Left hindlimb (tissue), 1 donor: ENCODE measurements at places on chromosomes 7 and 10.
A peak's percentile ranks its signal among the peaks of the same experiment; 100 is the strongest.

- no peak for DNase-seq
Observed at GRCh38 chr7:27608776-27609495, 53.7 kb downstream of the HIBADH start.

DNA sequence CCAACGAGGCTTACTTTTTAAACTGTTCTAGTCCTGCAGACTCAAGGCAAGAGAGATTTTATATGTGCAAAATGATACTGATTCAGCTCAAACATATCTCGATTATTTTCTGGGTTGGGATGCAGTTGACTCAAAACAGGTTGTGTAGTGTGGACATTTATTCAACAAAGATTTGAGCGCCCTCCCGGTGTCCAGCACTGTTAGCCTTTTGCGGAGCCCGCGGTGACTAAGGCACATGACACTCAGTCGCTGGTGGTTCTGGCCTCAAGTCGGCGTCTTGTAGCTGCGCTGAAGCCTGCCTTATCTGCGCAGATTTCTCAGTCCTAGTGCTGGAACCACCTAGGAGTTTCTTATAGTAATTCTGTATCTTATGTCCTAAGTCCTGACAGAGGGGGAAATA is 938 bp upstream of the CADPS2 start:
- DNase-seq = peak; percentile 56

GRCh38 chr7:47271749-47272148 is 310.2 kb downstream of the TNS3 start:
- DNase-seq = no peak

GRCh38 chr10:50417886-50418830 is 166.8 kb upstream of the ASAH2 start:
- DNase-seq = peak; percentile 85
